ENCODE measurements at places on chromosomes 7 and 10. TPM values are rescaled to one million over a fixed set of nuclear protein-coding genes. Genes with fewer than 3 reads are reported as not detected.

- no peaks in the 10 kb centered on the region for H3K36me3 ChIP-seq
- peaks cover 45% of the 10 kb centered on the region for H3K4me1 ChIP-seq
Measured at GRCh38 chr10:72275351-72276012, 1.8 kb downstream of the DDIT4 start.

DNA sequence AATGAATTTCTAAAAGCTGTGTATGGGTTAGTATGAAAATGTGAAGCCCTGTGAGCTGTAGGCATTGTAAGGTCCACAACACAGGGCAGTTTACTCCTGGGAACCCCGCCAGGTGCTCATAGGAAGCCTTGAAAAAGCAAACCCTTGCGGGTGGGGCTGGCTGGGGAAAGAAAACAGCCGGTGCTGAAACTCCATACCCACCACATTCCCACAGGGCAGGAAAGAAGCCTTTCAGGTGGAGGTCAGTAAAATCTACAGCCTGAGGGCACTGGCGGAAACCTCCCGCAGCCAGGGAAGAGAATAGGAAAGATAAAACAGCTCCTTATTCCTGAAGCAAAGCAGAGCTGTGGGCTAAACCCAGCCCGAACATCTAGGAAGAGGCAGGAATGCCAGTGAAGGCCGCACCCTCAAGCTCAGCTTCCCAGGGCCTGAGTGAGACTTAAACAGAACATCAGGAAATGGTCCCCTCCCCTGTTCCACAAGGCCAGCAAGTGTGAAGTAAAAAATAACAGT is 34.7 kb downstream of the PODXL start:
- H3K4me1 ChIP-seq = peaks cover 33% of the 10 kb centered on the region
- peak overlapping the region; percentile 70 for H3K27ac ChIP-seq
- peaks cover 6% of the 10 kb centered on the region for H3K27me3 ChIP-seq
- no peak overlapping the region for H3K4me3 ChIP-seq

- H3K27me3 ChIP-seq = no peaks in the 10 kb centered on the region
- no peaks in the 10 kb centered on the region for H3K4me1 ChIP-seq
- H3K36me3 ChIP-seq = no peaks in the 10 kb centered on the region
- H3K27ac ChIP-seq = no peak overlapping the region
Measured at GRCh38 chr10:119049777-119050176, 20.3 kb downstream of the NANOS1 start.

DNA sequence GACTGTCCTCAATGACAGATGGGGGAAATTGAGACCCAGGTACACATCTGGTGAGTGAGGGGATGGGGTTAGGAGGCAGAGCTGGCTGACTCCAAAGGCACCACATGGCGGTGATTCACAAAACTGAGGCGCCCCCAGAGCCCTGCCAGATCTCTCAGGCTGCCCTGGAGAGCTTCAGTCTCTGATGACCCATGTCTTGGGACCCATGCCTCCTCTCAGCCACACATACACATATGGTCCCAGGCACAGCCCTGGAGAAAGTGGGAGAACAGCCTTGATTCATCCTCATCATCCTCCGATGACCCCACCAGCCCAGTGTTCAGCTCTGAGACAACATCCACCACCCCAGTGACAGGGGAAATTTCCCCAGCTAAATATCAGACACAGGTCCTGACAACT is 426.0 kb downstream of the RPS24 start:
- no peak overlapping the region for H3K4me3 ChIP-seq
- no peaks in the 10 kb centered on the region for H3K36me3 ChIP-seq
- DNase-seq = no peak

DNA sequence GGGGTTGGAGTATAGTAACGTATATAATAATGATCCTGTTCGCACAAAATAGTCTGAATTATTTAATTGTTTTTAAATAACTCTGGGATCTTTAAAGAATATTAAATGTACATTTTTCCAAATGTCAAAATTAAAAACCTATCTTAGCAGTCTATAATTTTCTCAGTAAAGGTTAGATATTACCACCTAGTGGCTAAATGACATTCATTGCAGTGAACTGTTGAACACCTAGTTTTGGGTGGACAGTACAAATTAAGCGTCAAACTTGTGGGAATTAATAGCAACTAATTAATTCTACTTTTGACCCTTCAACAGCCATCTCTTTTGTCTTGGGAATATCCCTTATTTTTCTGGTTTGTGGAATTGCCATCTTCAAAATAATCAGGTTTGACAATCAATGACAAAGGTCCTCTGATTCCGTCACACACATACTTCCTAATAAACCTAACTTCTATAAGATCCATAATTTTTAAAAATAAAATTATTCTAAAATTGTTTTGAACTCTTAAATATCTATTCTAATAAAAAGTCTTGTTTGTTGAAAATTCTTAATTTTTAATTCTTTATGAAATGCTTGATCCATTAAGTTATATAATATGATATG is 165.7 kb downstream of the SEMA3D start:
- H3K27me3 ChIP-seq = no peaks in the 10 kb centered on the region
- H3K27ac ChIP-seq = no peak overlapping the region
- no peaks in the 10 kb centered on the region for H3K4me1 ChIP-seq
- no peaks in the 10 kb centered on the region for H3K36me3 ChIP-seq
- no peak overlapping the region for H3K4me3 ChIP-seq

DNA sequence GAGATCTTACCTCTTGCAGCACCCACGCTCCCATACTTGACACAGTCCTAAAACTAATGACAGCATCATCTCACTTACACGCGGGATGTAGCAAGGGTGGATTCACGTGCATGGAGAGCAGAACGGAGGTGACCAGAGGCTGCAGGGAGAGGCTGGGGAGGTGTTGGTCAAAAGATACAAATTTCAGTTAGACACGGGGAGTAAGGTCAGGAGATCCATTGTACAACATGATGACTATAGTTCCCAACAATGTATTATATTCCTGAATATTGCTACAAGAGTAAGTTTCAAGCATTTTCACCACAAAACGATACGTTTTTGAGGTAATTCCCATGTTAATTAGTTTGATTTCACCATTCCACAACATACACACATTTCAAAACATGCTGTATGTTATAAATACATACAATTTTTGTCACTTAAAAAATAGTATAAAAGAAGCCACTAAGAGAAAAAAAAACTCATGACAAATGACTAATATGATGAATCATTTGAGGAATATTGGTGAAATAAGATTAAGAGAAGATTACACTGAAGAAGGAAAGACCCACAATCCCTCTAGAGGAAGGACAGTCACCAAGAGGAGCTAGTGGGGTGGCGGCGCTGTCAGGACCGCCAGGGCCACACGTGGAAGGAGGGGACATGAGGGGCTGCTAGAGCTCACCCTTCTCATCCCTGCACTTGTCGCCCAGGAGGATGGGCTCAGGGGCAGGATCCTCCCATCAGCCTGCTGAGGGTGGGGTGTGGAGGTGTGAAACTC is 49.4 kb upstream of the EGFR start:
- no peaks in the 10 kb centered on the region for H3K27me3 ChIP-seq
- H3K27ac ChIP-seq = no peak overlapping the region
- DNase-seq = no peak
- H3K4me1 ChIP-seq = no peaks in the 10 kb centered on the region
- no peak overlapping the region for H3K4me3 ChIP-seq

DNA sequence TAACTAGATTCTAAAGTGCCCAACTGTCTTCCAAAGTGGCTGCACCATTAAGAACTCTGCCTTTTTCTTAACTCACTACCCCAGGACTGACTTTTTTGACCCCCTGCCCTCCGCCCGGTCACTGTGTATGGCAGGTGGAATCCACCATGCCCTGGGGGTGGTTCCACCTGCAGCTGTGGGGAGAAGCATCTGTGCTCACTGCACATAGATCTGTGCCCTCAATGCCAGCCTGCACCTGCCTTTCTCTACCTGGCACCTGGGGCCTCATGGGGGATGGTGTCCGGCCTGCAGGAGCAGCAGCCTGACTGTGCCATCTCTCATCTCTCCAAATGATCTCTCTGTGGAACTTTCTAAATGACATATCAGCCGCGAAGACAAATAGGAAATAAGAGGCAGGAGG is 353.5 kb downstream of the PAXIP1 start:
- no peak overlapping the region for H3K27ac ChIP-seq
- H3K4me1 ChIP-seq = no peaks in the 10 kb centered on the region
- no peaks in the 10 kb centered on the region for H3K27me3 ChIP-seq
- no peak for DNase-seq
- H3K36me3 ChIP-seq = no peaks in the 10 kb centered on the region
- no peak overlapping the region for H3K4me3 ChIP-seq

DNA sequence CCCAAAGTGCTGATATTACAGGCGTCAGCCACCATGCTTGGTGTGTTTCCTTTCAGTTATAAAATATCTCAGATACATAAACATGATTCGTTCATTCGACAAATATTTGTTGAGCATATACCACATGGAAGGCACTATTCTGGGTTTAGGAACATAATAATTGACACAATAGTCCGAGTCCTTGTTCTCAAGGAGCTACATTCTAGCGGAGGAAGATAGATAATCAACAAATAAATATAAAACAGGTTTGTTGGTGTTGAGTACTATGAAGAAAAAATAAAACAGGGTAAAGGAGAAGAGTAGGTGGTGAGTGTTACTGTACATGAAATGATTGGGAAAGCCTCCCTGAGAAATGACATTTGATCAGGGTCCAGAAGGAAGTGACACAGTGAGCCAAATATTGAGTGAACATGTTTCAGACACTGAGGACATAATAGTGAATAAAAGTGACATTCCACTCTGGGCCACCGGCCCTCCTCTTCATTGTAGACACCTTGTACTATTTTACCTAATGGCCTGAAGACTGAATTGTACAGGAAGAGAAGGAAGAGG is 6.9 kb upstream of the HILPDA start:
- H3K27ac ChIP-seq = no peak overlapping the region
- H3K4me1 ChIP-seq = peaks cover 2% of the 10 kb centered on the region
- H3K27me3 ChIP-seq = no peaks in the 10 kb centered on the region
- DNase-seq = no peak

GRCh38 chr7:31323101-31323500 is 17.4 kb downstream of the NEUROD6 start:
- H3K27me3 ChIP-seq = no peaks in the 10 kb centered on the region
- no peak overlapping the region for H3K4me3 ChIP-seq
- no peak for DNase-seq
- no peak overlapping the region for H3K27ac ChIP-seq
- no peaks in the 10 kb centered on the region for H3K4me1 ChIP-seq

DNA sequence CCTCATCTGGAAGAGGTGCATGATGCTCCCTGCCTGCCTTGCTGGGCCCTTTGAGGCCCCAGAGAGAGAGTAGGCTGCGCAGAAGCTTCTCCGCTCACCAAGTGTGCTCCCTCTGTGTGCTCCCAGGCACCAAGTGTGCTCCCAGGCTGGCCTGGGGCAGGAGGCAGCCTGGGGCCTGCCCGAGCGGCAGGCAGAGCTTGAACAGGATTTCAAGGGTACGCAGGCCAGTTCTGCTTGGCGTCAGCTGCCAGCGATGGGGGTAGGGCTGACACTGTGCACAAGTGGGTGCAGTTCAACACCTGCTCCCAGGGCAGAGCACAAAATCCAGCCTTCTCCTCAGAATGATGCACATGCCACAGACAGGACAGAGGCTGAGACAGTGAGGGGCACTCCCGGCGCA is 119.7 kb downstream of the FAM53B start:
- no peak for DNase-seq
- no peak overlapping the region for H3K4me3 ChIP-seq
- H3K36me3 ChIP-seq = no peaks in the 10 kb centered on the region
- peaks cover 25% of the 10 kb centered on the region for H3K4me1 ChIP-seq
- no peaks in the 10 kb centered on the region for H3K27me3 ChIP-seq

- H3K4me1 ChIP-seq = peaks cover 16% of the 10 kb centered on the region
- DNase-seq = no peak
Measured at GRCh38 chr7:80819503-80819902, 99.3 kb downstream of the SEMA3C start.

- no peaks in the 10 kb centered on the region for H3K4me1 ChIP-seq
- no peak overlapping the region for H3K4me3 ChIP-seq
- DNase-seq = no peak
- H3K27me3 ChIP-seq = no peaks in the 10 kb centered on the region
Measured at GRCh38 chr10:43892062-43892770, 243.5 kb upstream of the ZNF32 start.

DNA sequence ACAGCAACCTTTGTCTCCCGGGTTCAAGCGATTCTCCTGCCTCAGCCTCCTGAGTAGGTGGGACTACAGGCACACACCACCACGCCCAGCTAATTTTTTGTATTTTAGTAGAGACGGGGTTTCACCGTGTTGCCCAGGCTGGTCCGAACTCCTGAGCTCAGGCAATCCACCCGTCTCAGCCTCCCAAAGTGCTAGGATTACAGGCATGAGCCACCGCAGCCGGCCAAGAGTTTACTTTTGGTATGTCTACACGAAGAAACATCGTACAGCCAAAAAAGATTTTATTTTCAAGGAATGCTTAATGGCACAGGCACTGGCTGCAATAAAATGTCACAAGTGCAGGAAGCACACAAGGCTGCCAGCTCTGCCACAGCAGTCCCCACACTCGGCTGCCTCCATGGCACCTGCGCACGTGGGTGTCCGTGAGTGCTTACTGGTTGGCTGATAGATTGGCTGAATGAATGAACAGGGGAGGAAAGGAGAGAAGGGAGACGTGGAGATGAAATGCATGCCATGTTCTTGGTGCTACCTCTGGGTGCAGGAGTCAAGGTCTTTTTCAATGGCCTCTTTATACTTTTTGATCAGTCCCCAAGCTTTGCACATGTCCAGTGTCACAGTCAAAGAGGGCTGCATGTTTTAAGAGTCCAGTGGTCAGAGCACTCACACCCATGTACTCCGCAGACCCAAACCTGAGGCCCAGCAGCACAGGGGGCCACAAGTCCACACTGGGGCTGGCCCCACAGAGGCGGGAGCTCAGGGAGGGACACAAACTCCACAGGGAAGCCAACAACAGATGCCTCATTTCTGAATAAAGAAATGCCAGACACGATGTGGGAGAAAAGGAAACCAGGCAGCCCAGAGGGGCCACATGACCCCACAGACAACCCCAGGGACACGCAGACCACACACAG is 198.2 kb downstream of the MAD1L1 start:
- DNase-seq = no peak
- no peaks in the 10 kb centered on the region for H3K27me3 ChIP-seq
- H3K36me3 ChIP-seq = no peaks in the 10 kb centered on the region
- H3K4me3 ChIP-seq = no peak overlapping the region
- no peak overlapping the region for H3K27ac ChIP-seq
- peaks cover 8% of the 10 kb centered on the region for H3K4me1 ChIP-seq

GRCh38 chr10:63313066-63313717 is 152.6 kb downstream of the JMJD1C start:
- H3K27ac ChIP-seq = no peak overlapping the region
- H3K36me3 ChIP-seq = no peaks in the 10 kb centered on the region
- DNase-seq = no peak
- H3K4me3 ChIP-seq = no peak overlapping the region
- no peaks in the 10 kb centered on the region for H3K27me3 ChIP-seq

- DNase-seq = no peak
- peaks cover 9% of the 10 kb centered on the region for H3K4me1 ChIP-seq
- no peak overlapping the region for H3K4me3 ChIP-seq
- H3K27me3 ChIP-seq = no peaks in the 10 kb centered on the region
Measured at GRCh38 chr10:51950371-51950995, 251.1 kb upstream of the CSTF2T start.

- no peak overlapping the region for H3K4me3 ChIP-seq
- peaks cover 10% of the 10 kb centered on the region for H3K4me1 ChIP-seq
- peaks cover 100% of the 10 kb centered on the region for H3K27me3 ChIP-seq
- no peak for DNase-seq
- no peak overlapping the region for H3K27ac ChIP-seq
Measured at GRCh38 chr10:8036506-8037198, 17.8 kb upstream of the GATA3 start.

The DNAJC1 gene
- 18.5 TPM for total RNA-seq

The MUC3A gene
- total RNA-seq = 11.7 TPM

The VWA2 gene
- 3.3 TPM for total RNA-seq

The LBX1 gene
- not detected for total RNA-seq

The KDM7A gene
- 21.9 TPM for total RNA-seq

The LRMDA gene
- total RNA-seq = 7.8 TPM

The AUTS2 gene
- 114 TPM for total RNA-seq

The TMEM184A gene
- 49.9 TPM for total RNA-seq

The FFAR4 gene
- 10.9 TPM for total RNA-seq

The LRRC4 gene
- 0.79 TPM for total RNA-seq

The INA gene
- 0.60 TPM for total RNA-seq

All from transverse colon (tissue), 4 donors.